ENCODE measurements at places on chromosomes 2 and 18.

DNA sequence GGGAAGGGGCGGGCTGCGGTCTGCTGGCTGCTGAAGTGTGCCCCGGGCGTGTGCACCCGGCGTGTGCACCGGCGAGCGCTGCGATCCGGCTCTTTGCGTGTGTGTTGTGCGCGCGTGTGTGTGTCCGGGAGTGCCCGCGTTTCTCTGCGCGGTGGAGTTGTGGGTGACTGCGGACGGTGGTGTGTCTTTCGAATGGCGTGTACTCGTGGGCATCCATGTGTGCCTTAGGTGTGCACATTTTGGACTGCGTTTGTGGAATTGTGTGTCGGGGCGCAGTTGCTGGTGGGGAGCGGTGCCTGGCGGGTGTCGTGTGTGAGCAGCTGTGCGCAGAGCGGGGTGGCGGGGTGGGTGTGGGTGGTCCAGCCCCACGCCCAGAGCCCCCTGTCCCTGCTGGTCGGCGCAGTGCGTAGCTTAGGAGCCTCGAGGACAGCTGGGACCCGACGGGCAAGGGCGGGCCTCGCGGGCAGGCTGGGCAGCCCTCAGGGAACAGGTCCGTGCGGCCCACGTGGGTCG is 533 bp downstream of the HPCAL1 start:
- DNase-seq: no peak

DNA sequence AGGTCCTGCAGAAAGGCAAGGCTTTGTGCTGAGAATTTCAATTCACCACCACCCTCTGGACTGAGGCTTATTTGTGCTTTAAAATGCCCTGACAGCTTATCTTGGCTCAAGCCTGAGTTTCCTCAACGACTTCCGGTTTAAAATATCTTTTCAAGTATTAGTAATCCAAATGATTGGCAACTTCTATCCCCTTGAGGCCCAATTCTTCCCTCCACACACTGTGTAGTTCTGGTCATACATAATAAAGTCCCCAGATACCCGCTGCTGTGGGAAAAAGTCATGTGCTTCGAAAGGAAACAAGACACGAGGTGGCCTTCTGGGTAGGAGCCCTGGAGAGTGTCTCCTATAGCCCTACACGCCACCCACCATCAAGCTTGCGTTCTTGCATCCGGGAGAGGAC is 393.4 kb downstream of the ALK start:
- DNase-seq: peak; percentile 78

DNA sequence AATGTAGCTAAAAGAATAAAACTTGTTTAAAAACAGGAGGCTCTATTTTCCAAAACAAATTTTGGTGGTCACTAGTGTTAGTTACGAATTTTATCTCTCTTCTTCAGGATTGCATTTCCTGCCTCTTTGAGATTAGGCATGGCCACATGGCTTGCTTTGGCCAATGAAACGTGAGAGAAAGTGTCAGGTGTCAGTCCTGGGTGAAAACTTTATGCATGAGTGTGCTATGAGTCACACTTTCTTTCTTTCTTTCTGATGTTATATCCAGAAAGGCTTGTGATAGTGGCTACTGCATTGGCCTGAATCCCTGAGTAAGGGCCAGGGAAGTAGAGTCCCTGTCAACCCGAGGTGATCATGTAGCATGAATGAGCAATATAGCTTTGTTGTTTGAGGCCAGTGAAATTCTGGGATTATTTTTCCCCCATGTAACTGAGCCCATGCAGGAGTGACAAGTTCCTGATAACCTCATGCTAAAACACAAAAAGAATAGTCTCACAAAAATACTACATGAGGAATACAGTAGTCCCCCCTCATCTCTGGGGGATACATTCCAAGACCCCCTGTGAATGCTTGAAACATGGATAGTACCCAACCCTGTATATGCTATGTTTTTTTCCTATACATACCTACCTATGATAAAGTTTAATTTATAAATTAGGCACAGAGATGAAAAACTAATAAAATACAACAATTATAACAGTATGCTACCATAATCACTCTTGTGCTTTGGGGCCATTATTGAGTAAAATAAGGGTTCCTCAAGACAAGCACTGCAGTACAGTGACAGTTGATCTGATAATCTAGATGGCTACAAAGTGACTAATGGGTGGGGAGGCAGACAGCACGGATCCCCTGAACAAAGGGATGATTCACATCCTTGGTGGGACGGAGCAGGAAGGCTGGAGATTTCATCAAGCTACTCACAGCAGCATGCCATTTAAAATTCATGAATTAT is 109.5 kb downstream of the CDC42EP3 start:
- DNase-seq: peak; percentile 12

DNA sequence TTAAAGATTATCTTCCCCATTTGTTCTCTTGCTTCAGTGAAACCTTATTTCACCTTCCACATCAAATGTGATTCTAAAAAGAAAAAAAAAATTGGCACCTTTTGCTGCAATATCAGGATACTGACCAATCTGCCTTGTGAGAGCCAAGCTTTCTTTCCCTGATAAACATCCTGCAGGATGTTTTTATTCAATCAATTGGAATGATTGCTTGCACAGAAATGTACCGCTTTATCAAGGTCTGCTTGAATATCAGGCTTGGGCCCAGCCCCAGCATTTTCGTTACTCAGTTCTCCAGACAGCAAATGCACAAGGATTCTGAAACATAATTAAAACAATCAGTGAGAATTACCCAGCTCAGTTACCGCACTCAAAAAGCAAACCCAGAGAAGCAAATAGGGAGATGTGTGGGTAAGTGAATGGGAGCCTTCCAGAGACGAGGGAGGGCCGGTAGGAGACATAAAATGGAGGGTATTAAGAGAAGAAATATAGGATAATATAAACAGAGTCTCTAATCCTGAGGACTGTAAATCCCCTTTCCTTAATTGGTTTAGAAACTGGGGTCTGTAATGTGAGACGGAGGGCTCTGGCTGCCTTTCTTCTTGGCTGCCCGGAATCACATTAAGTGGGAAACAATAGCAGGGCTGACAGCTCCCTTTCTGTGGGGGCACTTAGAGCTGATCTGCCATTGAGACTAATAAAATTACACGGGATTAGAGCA is 291.8 kb downstream of the ICOS start:
- DNase-seq: no peak

DNA sequence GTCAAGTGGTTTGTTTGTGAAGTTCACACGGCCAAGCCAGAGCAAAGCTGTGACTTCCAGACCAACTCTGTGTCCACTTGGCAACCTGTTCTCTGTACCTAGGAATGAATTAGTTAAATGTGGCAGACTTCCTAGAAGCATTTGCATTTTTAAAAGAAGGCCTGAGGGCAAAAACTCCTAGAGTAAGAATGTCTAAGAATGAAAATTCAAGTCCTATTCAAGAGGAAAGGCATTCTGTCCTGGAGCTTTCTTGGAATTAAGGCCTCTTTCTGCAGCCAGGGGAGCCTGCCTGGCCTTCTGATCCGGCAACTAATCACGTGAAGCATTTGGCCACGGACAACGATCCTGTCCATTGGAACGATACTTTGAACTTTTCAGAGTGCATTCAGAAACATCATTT is 155.0 kb downstream of the SETBP1 start:
- no peak for DNase-seq

- peak; percentile 55 for DNase-seq
Observed at GRCh38 chr2:19829672-19830071, 72.1 kb downstream of the TTC32 start.

GRCh38 chr2:203743441-203743981 is 37.1 kb downstream of the CD28 start:
- no peak for DNase-seq

DNA sequence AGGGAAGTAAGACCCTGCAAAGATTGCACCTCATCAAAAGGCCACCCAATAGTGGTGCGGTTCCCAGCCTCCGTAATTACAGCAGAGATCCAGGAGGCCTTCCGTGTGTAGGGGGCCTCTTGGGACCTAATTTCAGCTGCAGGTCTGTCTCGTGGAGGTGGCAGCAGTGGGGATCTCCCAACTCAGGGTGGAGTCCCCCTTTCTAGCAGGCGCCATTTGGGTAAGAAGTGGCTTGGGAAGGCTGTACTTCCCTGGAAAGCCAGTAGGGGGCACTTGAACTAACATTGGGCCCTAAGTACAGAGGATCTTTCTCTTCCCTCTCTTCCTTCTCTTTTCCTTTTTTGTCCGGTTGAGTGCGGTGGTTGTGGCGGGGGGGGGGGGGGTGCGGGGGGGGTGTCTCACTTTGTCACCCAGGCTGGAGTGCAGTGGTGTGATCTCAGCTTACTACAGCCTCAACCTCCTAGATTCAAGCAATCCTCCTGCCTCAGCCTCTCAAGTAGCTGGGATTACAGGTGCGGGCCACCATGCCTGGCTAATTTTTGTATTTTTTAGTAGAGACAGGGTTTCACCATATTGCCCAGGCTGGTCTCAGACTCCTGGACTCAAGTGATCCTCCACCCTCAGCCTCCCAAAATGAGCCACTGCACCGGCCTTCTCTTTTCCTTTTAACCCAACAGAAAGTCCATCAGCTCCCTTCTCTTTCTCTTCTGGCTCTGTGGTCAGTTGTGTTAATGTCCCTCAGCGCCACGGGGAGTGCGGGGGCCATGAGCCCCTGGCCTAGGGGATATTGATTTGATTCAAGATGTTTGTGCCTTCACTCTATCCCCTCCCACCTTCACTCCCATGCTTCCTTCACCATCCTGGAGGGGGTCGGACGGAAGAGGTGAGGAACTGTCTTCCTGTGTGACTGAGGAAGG is 32.0 kb downstream of the CENPO start:
- no peak for DNase-seq

GRCh38 chr2:152534460-152535135 is 182.7 kb downstream of the PRPF40A start:
- DNase-seq: no peak

DNA sequence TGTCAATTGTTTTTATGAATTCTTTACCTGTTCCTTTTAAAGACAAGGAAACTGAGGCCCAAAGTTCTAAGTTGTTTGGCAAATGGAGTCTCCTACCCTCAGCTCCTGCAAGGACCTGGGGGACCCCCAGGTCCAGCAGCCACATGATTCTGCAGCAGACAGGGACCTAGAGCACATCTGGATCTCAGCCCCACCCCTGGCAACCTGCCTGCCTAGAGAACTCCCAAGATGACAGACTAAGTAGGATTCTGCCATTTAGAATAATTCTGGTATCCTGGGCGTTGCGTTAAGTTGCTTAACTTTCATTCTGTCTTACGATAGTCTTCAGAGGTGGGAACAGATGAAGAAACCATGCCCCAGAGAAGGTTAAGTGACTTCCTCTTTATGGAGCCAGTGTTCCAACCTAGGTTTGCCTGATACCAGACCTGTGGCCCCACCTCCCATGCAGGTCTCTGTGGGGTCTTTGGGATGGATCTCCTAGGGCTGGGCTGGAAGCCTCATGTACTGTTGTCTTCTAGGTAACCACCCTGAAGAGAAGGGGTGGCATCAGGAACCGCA is 5.6 kb upstream of the CENPA start:
- DNase-seq: no peak

DNA sequence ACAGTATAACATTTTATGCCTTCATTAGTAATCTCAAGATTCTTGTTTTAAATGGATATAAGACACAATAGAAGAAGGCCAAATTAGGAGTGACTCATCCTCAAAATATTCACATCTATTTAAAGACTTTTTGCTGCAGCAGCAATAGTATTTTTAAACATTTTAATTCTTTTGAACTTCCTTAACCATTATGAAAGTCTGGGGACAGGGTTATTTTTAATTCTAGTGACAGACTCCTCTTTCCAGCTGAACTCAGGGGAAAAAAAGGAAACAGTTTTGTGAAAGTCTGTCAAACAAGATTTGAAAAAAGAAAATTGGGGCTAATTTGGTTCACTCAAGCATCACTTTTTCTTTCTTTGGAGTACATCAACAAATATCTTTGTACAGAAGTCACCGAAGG is 541.8 kb downstream of the NUP35 start:
- DNase-seq: no peak

DNA sequence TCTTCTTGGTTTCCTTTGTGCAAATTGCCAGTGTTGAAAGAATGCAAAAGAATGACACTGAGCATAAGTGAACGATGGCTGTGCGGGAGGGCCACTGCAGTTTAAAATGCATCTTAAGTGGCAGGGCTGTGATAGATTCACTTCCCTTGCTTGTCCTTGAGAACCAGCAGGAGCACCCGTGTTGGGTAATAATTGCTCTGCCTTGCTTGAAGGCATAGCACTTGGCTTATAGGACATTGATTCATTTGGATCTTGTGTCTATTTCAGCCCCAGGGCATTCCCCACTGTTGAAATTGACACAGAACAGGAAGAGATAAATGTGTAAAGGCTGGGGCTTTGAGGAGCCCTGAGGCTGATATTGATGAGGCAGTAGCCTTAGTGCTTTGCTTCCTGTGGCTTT is 1003.7 kb upstream of the GYPC start:
- DNase-seq: no peak

DNA sequence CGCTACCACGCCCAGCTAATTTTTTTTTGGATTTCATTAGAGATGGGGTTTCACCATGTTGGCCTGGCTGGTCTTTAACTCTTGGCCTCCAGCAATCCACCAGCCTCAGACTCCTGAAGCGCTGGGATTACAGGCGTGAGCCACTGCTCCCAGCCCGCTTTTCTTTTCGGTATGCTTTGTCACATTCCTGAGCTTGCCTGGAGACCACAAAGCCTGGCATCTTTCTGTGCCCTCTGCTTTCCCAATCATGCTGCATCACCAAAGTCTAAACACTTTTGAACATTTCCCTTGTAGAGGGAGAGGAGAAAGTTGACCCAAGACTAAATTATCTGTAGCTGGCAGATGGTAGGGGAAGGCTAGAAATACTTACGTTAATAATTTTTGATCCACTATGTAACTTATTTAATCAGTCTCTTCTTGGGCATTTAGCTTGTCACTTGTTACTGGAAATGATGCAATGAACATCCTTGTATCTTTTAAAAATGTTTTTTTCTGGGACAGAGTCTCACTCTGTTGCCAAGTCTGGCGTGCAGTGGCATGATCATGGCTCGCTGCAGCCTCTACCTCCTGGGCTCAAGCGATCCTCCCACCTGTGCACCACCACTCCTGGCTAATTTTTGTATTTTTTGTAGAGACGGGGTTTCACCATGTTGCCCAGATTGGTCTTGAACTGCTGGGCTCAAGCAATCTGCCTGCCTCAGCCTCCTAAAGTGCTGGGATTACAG is 2.7 kb upstream of the NPC1 start:
- no peak for DNase-seq
